Activated naive CD4-positive, alpha-beta T cell treated with anti-CD3 and anti-CD28 coated beads for 36 hours (primary cell): ENCODE measurements at places on chromosomes 5 and 9. TPM values are rescaled to one million over a fixed set of nuclear protein-coding genes. Genes with fewer than 3 reads are reported as not detected.
A peak's percentile ranks its signal among the peaks of the same experiment; 100 is the strongest.

Gene NR5A1
- not detected for total RNA-seq

Gene ZNF608
- not detected for total RNA-seq

- DNase-seq: no peak
Observed at GRCh38 chr9:111940697-111941096, 44.1 kb downstream of the UGCG start.

DNA sequence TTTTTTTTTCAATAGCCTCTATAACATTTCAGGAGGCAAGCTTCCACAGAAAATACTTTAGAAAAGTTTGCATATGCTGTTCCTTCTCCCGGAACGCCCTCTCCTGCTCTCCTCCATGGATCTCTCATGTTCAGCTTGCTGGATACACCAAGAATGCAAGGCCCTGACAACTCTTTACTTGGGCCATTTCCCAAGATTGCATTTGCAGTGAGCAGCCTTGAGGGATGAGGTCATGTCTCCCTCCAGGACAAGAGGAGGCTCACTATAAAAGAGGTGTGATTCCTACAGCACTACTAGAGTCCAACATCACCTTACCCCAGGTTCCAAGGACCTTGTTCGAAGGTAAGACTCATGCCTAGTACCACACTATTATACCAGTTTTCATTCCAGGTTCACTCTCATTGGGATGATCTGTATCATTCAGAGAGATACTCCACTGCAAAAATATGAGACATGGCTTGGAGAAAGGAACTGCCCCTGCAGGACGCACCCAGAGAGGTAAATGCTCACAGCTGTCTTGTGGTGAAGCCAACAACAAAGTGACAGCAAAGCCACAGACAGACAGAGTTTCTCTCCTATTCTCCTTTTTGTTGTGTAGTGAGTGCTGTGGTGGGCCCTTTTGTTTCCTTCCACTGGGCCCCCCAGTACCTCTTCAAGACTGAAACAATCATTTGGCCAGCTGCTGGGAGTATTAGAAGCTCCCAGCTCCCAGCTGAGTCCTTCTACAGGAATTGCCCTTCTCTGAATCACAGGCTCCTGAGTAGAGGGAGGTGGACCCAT lies 151.7 kb upstream of the ZNF366 start:
- no peak for DNase-seq

GRCh38 chr5:120106912-120107525 lies 357.1 kb upstream of the PRR16 start:
- DNase-seq: no peak

Gene SLIT3
- total RNA-seq: 0.30 TPM

GRCh38 chr9:136835162-136835931 lies 6.9 kb upstream of the AJM1 start:
- DNase-seq: no peak

- DNase-seq: no peak
Observed at GRCh38 chr5:112581811-112582320, 155.8 kb upstream of the APC start.

DNA sequence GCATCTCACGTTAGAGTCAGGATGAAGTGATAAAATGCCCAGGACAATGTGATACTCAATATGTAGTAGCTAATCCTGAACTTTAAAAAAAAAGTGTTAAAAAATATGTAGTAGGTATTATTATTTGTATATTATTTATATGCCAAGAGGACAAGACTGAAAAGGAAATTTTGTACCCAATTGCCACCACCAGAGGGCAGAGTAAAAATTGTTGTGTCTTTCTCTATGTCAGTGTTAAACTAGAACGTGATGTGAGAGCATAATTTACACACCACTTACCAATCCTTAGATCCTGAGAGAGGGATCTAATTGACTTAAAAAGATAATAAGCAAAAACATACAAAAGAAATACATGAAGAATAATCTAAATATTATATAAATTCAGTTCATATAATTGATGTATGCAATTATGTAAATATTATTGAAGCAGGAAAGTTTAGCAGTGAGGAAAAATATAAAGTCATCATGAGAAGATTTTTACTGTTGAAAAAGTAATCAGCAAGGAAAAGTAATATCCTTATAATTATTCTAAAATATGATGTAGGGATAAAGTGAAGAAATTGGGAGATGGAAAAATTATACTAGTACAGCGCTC lies 288.9 kb downstream of the RAB3C start:
- peak; percentile 61 for DNase-seq

Gene LCN9
- total RNA-seq: not detected

DNA sequence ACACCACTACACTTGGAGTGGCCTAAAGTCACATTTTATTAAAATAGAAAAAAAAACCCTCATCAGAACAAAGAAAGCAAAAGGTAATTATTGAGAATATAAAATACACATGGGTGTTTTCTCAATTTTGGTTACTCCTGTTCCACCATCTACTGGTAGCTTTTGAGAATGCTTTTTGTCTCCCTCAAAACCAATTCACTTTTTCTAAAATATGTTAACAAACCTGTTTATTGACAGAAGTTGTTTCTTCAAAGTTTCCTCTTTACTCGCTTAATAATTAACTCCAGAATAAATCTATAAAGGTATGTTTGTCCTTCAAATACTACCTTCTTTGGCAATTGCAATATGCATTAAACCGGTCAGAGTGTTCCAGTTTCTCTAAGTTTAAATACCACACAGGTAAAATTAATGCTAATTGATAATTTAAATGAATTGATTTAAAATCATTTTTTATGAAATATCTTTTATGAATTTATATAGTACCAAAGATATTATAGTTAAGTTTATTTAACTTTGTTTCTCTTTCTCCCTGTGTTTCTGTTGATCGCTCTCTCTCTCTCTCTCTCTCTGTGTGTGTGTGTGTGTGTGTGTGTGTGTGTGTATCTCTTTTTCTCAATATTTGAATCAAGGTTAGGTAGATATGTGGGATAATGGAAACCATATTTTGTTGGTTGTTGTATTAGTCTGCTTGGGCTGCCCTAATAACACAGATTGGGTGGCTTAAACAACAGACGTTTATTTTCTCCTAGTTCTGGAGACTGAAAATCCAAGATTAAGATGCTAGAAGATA lies 487.4 kb downstream of the PRDM9 start:
- no peak for DNase-seq

DNA sequence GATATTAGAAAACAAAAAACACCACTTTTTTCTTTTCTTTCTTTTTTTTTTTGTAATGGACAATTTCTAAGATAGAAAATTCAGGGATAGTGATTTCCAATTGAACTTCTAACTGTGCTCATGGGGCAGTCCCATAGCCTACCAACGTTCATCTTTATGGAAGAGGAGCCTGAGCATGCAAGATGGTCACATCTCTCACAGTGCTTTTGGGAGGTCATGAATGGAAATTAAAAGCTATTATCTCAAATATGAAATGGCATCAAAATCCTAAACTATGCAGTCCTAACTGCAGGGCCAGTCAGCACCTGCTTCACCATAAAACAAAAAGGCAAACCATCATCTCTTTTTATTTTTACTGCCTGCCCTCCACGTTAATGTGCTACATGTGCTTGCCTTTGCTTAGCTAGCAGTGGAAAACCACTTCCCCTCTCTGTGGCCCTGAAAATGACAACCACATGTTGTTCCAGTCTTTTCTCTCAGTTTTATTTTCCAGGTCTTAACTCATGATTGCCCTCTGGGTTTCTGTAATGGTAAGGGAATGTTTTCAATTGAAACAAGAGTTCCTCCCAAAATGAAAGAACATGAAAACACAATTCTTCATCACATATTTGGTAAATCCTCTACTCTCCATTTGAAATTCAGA lies 16.7 kb downstream of the IFNB1 start:
- DNase-seq: peak; percentile 23

DNA sequence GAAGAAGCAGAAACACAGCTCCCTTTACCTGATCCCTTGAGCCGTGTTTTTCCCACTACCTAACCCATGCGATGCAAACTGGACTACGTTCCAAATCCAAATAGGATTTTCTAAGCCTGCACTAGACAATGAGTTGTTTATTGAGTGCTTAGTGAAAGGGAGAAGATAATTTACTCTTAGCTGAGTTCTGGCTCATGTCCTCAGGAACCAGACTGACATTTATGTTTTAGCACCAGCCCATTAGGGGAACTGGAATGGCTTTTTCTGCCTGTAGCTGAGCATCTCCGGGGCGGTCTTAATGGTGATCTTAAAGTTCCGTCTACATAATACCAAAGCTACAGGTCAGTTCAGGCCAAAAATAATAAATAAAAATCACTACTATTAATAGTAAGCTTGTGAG lies 81.5 kb downstream of the SH3TC2 start:
- DNase-seq: no peak

DNA sequence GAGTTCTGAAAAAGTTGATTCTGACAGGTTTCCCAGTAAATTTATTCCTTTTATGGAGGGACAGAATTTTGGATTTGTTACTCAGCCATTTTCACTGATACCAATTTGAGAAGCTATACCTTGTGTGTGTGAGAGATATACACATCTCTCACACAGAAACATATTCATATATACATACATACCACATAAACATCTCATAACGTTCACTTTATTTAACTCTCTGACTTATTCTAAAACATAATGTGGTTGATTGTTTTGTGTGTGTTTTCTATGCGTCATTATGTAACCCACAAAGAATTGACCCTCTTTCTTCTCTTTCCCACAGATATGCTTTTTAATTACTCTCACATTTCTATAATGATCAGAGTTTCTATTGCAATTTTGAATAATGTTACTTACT lies 570.8 kb upstream of the TLE4 start:
- DNase-seq: no peak

Gene SRA1
- 39.6 TPM for total RNA-seq

DNA sequence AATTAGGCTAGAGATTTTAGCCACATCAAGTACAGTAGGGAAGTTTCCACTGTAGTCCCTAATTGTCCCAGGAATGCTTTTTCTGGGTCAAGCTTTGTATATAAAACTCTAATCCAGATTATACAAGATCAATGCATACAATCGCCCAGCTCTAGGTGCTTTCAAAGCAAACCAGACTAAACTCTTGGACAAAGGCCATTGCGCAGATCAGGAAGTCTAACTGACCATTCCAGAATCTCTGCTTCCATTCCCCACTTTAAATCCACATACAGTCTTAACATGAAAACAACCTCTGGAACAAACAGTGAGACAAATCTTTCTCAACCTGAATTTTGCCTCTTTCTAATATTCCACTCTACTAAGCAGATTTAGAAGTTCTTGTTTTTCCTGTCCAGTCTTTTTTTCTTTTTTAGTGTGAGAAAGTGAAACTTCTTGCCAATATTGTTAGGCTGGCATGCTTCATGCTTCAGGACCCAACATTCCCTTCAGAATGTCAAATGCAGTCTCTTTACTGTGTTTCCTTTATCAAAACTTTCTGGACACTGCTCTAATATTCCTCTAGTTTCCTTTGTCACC lies 76.1 kb downstream of the ITGA1 start:
- DNase-seq: no peak

DNA sequence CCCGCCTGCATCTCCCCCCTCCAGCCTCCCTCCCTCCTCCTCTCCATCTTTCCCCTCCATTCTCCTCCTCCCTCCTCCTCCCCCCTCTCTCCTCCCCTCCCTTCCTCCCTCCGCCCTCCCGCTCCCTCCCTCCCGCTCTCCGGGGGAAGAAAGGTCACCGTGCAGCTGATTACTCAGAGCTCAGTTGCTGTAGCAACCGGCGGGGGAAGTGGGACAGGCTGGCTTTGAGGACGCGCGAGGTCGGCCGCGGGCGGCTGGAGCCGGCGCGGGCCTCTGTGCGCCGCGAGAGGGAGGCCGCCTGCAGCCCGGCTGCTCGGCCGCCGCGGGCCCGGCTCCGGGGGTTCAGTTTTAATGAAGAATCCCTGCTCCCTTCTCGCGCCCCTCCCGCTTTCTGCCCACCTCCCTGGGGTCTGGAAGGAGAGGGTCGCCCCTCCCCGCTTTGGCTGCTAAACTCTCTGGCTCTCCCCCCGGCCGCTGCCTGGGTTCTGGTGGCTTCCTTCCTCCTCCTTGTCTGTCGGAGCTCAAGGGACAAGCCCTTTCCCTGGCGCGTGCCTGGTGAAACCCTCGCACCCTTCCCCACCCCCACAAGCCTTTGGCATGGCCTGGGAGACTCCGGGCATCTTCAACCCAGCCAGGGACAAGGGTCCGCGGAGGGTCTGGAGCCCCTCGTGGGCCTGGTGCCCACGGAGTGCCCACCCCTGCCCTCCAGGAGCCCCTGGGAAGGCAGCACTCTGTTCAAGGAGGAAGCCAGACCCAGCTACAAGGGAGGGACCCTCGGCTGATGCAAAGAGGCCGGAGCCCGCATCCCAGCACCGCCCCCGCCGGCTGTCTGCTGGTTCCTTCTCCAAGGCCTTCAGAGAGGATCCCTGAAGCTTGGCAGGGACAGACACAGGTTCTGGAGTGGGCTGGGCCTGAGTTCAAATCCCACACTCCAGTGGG lies 160.3 kb downstream of the C9orf50 start:
- DNase-seq: peak; percentile 97

Gene PARP8
- 20.1 TPM for total RNA-seq

DNA sequence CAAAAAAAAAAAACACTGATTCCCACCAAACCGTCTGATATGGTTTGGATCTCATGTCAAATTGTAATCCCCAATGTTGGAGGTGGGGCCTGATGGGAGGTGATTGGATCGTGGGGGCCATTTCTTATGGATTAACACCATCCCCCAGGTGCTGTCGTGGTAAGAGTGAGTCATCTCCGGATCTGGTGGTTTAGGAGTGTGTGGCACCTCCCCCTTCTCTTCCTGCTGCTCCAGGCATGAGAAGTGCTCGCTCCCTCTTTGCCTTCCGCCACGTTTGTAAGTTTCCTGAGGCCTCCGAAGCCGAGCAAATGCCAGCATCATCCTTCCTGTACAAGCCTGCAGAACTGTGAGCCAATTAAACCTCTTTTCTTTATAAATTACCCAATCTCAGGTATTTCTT lies 45.2 kb downstream of the HSD17B3 start:
- peak; percentile 8 for DNase-seq

- DNase-seq: no peak
Observed at GRCh38 chr9:133519693-133520092, 5.1 kb downstream of the MYMK start.

- DNase-seq: no peak
Observed at GRCh38 chr5:167899490-167900070, 391.9 kb upstream of the WWC1 start.

DNA sequence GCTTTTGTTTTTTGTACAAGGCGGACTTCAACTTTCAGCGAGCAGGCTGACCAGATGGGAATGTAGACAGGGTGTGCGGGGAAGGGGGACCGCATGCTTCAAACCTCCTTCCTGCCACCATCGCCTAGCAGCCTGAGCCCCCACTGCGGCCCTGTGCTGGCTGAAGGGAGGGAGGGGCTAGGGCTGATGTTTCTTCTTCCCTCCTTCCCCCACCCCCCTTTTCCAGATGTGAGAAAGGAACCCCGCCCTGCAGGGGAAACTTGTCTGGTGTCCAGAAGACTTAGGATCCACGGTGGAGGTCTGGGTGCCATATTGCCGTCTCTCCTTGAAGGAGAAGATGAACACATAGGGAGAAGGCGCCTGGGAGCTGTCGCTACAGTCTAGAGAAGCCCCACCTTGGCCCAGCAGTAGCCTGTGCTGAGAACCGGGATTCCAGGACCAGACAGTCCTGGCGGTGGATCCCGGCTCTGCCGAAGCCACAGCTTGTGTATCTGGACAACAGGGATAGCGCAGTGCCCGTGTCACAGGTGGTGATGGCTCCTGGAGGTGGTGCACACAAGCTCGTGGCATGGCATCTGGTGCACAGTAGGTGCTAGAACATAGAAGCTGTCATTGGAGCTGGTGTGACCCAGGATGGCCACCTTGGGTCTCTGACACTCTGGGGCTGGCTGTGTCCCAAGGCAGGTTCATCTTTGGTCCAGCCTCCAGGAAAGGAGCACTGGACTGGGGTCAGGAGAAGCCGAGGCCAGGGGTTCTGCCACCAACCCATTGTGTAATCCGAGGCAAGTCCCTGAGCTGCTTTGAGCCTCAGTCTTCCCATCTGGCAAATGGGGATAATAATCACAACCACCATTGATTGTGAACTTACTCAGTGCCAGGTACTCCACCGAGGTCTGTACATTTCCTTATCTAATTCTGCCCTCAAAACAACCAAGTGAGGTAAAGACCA lies 205.6 kb downstream of the C9orf50 start:
- DNase-seq: no peak
